Germinal center (tissue), 1 donor: ENCODE measurements at places on chromosomes 5 and 9.

DNA sequence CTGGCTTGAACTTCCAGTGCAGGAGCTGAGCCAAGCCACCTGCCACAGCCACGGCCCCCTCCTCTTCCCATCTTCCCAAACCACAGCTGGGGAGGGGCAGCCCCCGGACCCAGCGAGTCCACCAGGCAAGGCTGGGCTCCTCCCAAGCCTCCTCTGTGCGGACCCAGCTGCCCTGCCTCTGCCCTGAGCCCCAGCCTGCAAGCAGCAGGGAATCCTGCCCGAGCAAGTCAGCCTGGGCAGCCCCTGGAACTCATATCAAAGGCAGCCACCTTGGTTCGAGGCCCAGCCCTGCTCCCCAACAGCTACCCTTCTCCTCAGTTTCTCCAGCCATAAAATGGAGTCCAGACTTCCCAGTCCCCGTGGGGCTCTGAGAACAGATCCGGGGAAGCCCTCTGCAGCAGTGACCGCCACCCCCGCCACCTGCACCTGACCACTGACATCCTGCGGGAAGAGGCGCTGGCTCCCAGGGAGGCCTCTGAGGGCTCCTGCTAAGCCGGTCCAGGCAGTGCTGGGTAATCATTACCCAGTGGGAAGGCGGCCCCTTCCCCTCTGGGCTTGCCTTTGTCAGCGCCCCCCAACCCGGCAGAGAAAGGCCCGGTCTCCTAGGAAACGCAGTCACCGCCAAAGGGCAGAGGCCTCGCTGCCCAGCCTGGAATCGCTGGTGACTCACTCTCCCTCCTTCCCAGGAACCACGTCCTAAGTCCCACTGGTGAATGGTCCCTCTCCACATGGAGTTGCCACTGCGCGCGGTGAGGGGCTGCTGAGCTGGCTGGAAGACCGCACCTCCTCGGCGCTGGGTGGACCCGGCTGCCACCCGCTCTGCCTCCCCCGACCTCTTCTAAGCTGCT, 1.5 kb downstream of the VAV2 start:
- no peak for DNase-seq

GRCh38 chr5:57442080-57442839, 40.4 kb downstream of the ACTBL2 start:
- DNase-seq = no peak

DNA sequence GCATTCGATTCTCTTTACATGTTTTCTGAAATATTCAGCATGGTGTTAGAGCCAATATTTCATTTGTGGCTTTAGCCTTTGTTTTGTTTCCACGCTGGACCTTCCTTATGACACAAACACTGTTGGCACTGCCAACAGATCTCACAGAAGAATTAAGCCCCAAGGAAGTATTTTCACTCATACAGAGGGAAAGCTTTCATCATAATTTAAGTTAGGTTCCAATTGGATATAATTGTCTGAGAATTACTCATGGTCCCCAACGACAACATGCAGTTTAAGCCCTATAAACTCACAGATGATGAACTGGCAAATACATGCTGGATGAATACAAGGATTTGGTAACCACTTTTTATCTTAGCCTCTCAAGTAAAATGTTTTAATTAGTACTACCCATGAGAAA, 259.5 kb downstream of the EBF1 start:
- DNase-seq = no peak

DNA sequence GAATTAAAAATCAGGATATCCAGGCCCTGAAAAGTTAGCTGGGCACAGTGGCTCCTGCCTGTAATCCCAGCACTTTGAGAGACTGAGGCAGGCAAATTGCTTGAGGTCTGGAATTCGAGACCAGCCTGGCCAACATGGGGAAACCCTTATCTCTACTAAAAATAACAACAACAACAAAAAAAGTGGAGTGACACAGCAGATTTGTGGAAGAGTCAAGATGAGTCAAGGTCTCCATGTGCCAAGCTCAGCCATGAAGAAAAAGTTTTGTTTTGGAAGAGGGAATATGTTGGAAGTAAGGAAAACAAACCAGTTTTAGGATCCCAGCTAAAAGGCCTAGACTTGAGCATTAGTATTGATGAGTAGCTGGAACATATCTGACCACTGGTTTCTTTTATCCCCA, 14.7 kb downstream of the LRRC70 start:
- DNase-seq = no peak

DNA sequence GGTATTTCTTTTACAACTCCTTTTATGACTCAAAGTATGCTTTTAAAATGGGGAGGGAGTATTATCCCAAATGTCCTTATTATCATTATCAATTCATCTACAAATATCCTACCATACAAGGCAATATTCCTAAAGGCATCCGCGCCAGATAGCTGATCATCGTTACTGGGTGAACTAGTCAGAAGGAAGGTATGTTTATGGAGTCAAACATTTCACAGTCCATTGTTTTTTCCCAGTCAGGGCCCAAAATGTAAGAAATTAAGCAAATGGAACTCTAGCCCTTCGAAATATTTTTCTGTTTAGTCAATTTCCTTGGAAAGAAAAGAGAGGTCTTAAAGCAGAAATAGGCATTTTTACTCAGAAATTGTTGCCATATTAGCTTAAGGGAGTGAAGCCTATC, 188.5 kb upstream of the CCNG1 start:
- no peak for DNase-seq

DNA sequence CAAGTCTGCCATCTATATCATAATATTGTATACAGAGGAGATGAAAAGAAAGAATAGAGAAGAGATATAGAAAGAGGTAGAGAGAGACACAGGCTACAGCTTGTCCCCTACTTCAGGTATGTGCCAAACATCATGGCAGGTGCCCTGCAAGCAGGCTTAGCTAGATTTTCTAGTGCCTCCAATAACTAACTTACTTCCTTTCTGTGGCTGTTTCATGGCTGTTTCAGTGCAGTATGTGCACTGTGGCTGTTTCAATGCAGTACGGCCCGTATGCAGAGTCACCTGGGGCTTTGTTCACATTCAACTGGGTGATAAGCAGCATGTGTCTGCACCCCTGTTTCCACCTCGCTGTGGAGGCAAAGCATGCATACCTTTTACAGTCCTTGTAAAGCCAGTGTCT, 327.2 kb downstream of the NTRK2 start:
- DNase-seq = no peak

GRCh38 chr5:64765804-64766504, 2.5 kb downstream of the SREK1IP1 start:
- no peak for DNase-seq

DNA sequence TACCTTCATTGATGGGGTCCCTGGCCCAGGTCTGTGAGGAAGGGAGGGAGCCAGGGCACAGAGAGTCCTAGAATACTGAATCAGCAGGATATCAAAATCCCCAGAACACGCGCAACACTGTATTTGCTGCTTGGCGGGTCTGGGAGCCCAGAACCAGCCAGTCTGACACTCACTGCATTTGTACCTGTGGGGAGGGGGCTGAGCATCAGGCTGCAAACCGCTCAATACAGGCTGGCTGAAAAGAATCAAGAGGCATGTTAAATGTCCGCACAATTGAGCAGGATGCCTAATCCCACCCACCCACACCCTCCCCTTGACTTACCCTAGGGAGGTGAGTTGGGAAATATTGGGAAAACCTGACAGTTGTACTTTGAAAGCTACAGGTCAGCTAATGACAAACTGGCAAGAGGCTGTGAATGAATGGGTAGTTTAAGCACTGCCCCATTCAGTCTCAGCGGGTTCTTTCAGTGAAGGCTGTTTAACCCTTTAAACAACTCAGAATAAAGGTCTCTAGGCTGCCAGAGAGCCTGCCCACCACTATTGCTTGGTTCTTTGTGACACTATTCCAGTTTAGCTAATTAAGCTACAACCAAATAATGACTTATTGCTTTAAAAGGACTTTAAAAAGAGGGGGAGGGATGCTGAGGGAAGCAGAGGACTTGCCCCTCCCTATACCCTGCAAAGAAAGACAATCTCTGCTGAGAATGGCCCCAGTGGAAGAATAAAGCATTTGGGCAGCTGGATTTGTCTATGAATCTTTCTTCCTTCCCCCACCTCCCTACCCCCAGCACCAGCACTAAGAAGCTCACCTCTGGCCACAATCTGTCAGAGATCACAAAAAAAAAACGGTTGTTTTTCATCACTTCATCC, 5.0 kb downstream of the SPRY4 start:
- DNase-seq = no peak

DNA sequence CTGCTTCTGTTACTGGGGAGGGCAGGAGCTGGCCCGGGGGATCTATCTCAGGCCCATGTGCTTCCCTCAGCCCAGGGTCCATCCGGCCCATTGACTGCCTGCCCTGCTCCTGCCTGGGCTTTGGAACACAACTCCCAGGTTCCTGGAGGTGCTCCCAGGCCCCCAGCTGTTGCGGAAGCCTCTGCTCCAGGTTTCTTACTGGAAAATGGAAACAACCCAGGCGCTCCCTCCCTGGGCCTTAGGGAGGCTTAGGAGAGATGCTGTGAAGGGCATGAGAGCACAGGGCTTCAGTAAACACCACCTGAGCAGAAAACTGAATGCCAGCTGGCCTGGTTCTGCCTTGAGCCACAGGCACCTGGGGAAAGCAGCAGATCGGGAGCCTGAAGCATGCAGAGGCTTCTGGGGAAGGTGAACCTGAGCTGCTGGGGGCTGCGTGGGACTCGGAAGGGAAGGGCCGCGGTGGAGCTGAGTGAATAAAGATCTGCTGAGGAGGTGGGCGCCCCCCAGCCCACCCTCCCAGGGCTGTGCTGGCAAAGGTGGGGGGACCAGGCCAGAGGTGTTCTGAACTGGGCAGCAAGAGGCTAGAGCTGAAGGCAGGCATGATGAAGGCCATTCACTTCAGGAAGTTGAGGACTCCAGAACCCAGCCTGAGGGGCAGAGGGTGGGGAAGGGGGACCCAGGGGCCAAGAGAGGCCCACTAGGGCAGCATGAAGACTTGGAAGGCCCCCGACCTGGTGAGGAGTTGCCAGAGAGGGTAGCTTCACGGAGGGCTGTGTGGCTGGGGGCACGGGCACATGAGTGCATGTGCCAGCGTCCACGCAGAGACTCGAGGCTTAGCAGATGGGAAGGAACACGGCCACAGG, 64.8 kb downstream of the SHB start:
- DNase-seq = no peak

DNA sequence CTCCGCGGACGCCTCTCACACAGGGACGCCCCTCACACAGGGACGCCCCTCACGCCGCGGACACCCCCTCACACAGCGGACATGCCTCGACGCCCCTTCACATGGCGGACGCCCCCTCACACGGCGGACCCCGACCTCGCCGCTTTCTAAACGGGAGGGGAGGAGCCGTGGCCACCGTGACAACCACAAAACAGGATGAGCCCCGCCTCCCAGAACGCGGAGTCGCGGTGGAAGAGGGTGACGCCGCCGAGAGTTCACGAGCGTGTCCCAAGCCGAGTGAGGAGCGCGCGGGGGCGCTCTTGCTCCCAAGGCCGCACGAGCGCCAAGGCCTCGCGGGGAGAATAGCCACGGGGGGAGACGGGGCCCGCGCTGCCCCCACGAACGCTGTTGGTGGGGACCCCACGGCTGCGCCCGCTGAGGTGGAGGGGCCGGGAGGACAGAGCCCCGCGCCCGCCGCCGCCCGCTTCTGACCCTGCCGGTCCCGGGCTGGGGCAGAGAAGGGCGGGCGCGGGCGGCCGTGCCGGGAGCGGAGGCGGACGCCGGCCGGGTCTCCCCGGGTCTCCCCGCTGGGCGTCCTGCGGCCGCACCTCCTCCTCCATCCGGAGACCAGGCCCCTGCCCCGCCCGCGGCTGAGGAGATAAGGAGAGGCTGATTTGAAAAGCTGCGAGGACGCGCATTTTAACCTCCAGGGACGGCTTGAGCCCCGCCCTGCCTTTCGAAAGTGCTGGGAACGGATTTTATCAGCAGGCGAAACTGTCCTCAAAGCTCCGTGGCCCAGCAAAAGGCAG, 3.9 kb upstream of the NKD2 start:
- DNase-seq = no peak

DNA sequence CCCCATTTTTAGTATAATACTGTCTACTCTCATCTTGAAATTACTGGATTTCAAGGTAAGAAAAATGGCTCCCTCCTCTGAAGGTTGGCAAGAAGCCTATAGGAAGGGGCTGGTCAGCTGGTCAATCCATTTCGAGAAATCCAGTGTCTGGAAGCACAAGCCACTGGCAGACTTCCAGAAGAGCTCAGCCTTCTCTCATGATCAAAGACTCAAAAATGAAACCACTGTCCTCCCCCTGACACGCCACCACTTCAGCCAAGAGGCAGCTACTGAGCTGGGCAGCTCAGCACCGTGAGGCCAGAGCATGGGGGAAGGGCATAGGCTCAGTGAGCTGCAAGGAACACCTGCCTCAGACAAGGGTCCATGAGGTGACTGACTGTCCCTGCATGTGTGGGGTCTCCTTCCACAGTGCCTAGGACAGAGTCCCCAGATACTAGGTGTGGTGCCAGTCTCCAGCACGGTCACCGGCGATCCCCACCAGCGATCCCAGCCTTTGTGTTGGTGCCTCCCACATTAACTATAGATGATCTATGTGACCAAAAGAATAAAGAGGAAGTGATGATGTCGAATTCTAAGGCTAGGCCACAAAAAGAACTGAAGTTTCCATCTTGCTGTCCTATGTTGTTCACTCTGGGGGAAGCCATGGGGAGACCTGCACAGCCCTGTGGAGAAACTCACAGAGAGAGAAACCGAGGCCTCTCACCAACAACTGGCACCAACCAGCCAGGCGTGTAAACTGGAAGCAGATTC, 100.1 kb upstream of the LRRTM2 start:
- DNase-seq = no peak

GRCh38 chr9:114350636-114351401, 21.1 kb downstream of the ORM2 start:
- no peak for DNase-seq

DNA sequence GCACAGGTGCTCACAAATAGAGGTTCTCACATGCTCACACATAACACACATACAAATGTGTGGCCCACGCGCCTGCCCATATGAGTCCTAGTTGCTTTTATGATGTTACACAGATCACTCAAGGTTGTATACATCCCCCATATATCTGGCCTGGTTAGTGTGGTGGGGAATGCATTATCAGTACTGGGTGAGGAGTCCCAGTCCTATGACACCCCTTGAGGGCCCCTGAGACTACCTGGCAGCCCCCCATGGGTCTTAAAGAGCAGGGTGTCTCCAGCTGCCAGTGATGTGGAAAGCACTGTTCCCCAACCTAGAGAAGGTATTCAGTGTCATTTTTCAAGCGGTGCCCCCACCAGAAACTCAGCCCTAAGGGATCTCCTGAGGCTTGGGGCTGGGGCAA, 2.8 kb upstream of the HAND1 start:
- DNase-seq = no peak

DNA sequence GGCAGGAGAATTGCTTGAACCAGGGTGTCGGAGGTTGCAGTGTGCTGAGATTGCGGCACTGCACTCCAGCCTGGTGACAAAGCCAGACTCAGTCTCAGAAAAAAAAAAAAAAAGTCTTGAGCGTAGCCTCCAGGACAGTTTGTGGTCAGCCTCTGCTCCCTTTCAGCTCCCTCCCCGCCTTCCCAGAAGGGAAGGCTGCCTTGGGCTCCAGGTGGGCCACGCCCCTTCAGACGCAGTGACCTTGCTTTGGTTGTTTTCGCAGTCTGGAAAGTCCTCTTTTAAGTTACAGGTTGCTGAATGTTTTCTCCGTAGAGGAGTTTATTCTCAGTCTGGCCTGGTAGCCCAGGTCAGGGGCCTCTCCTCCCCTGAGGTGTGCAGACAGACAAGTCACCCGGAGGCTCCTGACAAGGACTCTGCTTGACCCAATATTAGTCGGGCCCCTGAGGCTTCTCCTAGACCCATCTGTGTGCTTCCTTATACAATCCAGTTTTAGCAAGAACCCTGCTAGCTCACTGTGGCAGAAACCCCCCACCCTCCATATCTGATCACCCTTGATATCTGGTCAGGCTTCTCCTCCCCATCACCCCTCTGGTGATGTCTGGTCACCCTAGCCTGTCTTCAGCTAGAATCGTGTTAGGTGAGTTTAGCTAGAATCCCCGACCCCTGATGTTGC, 31.6 kb upstream of the N4BP3 start:
- no peak for DNase-seq
